ENCODE measurements at places on chromosomes 1 and 21.
A peak's percentile ranks its signal among the peaks of the same experiment; 100 is the strongest.

GRCh38 chr1:10724052-10724494, 72.4 kb downstream of the CASZ1 start:
- peak; percentile 68 for DNase-seq

DNA sequence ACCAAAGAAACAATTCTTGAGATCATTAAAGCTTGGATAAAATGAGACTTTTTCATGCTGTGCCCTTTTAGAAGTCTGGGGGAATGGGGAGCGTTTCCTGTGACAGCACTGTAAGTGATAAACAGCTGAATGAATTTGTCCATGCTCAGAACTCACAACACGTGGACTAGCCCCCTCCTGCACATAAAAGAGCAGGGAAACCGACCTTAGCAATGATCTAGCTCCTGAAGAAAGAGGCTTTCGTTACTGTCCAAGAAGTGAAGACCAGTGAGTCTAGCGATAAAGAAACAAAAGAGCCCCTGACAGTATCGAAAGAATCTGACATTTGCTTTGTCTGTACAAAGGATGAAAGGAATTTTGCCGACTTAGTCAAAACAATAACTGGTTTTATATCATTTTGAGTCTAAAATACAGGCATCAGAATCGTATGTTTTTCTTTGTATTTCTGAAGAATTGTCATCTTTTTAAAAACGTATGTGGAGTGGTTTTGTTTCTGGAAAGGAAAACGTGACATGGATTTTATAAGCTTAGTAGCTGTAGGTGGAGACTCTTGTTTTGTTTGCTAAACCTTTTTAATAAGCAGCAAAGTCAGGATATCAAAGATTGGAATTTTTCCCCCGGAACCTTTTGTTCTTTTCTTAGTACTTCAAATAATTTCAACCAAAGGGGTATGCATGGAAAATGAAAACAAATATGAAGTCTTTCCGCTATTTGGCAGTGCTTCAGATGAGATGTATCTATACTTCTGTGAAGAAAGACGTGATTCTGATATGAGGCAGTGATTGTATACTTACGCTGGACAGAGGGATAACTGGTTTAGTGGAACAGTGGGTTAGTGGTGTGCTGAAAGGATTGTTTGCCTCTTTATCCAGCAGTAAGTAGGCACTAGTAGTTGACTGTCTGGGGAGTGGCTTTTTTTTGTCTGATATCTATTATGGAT, 61.0 kb downstream of the MAST2 start:
- peak; percentile 40 for DNase-seq

- no peak for DNase-seq
Measured at GRCh38 chr1:43255438-43256210, 14.2 kb upstream of the TMEM125 start.

GRCh38 chr1:1914101-1914970, 724 bp upstream of the CALML6 start:
- no peak for DNase-seq

DNA sequence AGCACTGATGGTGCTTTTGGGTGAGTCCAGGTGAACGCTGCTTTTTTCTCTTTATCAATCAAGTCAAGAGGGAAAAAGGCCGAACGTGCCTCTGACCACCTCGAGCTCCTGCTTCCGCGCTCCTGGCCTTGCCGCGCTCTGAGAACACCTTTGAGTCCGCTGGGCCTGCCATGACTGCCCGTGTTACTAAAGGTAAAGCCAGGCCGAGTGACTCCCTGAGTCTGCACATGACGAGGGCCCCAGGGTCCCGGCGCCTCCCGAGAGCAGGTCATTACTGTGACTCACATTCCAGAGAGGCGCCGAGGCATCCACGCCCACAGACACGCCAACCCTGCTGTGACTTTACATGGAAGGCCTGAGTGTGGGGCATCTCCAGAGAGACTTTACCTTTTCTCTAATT, 11.1 kb downstream of the POFUT2 start:
- no peak for DNase-seq

GRCh38 chr1:35377555-35377954, 109.0 kb downstream of the ZMYM4 start:
- peak; percentile 49 for DNase-seq

- DNase-seq: no peak
Measured at GRCh38 chr1:203704120-203704519, 60.9 kb upstream of the LAX1 start.

- DNase-seq: no peak
Measured at GRCh38 chr1:161076410-161076809, 6.7 kb upstream of the ARHGAP30 start.
